ENCODE measurements at places on chromosomes 2 and 18.

- no peak for DNase-seq
Measured at GRCh38 chr2:240189686-240190085, 49.2 kb upstream of the OTOS start.

DNA sequence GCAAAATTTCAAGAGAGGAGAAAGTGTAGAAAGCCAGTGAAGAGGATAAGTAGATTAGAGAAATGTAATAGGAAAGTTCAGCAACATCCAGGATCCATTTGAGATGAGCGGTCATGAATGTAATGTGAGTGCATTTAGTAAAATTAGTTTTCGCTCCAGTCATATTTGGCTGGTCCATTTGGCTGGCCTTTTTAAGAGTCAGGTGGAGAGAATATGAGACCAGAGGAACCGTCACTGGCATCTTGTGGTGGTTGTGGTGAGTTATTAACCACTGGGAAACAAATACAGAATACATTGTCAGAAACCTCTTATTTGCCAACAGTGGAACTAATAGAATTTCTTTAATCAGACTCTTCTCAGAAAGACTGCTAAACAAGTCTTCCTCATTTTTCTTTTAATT, 1064.3 kb upstream of the CDH2 start:
- no peak for DNase-seq

DNA sequence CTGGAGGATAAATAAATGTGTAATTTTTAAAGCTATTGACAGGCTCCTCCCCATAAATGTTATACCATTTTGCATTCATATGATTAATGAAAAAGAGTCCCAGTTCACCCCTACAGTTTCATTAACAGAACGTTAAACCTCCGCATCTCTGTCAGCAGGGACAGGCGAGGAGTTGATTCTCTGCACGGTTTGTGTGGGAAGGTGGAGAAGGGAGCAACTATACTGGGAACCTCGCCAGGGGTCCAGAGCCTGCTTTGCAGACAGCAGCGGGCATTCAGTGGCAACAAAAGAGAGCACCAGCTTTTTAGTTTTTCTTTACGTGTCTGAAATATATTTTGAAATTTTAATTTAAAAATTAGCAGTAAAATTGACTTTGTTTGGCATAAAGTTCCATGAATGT, 101.4 kb downstream of the FARSB start:
- DNase-seq = no peak

DNA sequence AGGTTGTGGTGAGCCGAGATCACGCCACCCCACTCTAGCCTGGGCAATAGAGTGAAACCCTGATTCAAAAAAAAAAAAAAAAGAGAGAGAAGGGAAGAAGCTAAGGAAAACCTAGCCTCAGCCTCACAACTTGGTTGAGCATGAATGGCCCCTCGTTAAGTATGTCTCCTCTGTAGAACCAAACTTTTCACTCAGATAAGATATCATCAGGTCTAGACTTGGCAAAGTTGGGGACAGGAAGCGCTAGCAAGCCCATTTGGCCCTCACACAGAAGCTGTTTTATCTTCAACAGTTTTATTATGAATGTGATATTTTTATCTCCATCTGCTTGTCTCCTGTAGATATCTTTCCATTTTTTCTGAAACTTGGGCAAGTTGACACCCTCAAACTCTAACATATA, 3.5 kb upstream of the ASXL2 start:
- no peak for DNase-seq

GRCh38 chr2:232652505-232652851, 19.1 kb downstream of the EFHD1 start:
- DNase-seq = no peak

DNA sequence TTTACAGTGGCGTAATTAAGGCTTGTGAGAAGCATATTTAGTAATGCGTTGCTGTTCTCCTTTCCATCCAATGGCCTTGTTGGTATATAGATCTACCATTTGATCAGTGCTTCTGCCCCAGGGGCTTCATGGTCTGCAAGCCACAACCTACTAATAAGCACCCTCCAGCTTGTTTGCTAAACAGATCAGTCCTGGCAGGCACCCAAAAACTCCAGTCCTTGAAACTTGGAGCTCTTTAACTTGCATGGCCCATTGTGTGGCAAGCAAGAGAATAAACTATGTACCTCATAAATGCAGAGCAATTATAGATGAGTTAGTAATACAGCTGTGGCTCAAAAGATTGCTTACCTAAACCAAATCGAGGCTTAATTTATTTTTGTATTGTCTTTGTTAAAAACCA, 158.5 kb downstream of the FTCDNL1 start:
- DNase-seq = no peak

DNA sequence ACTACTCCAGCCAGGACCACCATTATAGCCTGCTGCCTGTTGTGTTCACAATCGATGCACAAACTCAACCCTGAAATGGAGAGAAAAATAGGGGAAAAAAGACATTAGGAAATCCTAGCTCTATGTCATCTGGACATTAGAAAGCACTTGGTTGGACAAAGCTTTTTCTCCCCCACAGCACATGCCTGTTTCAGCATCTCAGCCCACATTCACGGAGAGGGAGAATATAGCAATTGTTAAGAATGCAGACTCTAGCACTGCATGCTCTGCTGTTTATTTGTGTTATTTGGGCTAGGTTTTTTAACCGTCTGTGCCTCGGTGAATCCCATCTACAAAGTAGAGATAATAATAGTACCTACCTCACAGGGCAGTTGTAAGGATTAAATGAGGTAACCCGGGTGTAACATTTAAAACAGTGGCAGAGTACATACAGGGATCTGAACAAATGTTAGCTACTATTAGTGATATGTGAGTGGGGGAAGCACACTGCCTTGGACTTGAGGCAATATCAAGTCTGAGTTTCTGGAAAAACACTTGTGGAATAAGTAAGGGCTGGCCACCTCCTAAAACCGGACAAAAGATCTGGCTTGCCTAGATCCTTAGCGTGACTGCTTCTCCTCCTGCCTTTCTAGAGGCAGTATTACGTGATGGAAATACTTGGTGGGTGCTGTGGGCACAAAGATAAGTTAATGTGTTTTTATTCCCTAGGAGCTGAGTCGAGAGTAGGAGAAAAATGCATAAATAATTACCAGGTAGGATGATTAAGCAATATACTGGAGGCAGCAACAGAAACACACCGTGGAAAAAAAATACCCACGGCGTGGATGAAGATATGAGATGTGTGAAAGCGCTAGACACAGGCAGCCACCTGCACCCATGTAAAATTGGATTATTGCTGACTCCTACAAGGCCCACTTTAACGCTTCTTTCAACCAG, 1.0 kb upstream of the PPP1CB start:
- no peak for DNase-seq

- no peak for DNase-seq
Measured at GRCh38 chr2:75853436-75853835, 142.7 kb upstream of the GCFC2 start.

DNA sequence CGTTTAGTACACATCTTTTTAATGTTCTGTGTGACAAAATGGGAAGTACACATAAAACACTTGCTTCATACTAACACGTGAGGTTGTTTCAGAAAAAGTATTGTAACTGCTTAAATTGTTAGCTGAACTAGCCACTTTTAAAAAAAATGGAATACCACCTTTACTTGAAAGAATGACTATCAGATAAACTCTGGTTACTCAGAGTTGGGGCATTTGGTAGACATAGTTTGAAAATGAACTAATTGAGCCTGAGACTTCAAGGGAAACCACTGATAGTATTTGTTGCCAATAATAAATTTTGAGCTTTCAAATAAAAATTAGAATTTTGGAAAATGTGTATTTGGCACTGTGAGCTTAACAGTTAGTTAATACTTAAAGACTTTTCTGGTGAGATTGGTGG, 103.0 kb upstream of the FBXO11 start:
- no peak for DNase-seq

DNA sequence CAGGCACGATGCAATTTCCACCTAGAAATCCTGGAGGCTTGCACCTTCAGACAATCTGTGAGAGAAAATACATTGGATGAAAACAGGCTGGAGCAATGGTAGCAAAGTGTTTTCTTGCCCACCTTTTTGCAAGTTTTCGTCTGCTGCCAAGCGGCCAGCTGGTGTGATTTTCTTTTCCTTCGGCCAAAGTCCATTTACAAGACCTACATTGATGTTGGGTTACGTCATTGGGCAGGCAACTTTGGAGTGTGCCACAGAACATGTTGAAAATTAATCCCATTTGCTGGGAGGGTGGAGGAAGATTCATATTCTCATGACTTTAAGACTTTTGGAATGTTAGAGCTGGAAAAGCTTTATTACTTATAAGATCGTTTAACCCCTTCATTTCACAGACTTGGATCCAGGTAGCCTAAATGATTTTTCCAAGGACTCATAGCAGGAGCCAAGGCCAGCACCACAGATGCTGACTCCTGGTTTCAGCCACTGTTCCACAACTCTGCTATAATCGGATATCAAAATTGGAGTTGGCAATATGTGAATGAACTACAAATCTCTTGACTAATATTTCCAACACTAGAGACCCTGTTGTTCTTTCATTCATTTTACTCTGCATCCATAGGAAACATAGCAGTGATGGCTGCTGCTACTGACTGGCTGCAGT, 352.1 kb downstream of the RND3 start:
- no peak for DNase-seq

- no peak for DNase-seq
Measured at GRCh38 chr18:59904011-59904601, 4.3 kb downstream of the PMAIP1 start.

- no peak for DNase-seq
Measured at GRCh38 chr18:62919109-62919838, 203.9 kb downstream of the PHLPP1 start.

DNA sequence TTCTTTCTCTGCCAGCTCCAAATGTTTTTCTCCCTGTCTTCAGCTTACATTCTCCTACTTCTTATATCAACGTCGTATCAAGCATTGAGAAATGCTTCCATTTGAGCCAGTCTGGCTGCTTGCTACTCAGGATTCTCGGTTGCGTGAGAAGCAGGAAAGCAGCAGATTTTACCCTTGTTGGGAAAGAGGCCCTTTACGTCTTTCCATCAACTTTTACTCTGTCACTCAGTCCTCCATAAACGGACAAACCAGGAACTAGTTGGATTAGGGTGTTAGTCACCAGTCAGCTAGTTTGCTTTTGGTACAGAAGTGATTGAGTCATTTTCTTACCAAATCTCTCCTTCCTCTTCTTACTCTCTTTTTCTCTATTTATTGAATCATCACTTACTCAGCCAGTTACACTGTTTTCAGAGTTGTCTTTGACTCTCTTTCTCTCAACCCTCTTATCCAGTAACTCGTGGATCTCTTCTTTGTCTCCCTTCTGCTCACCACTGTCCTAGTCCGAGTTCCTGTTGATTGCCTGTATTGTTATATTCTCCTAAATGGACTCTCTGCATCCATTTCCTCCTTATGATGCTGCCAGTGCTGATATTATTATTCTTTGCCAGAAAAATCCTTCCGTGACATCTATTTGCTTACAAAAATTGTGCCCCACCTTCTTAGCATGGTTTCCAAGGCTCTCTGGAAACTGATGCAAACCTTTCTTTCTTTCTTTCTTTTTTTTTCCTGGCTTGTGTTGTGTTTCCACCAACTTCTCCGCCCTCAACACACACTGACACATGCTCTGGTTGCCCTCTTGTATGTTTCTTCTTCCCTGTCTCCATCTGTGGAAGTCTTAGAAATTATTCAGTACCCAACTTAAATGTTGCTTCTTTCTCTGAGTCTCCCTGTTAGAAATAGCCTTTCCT, 61.5 kb downstream of the VRK2 start:
- DNase-seq = no peak

DNA sequence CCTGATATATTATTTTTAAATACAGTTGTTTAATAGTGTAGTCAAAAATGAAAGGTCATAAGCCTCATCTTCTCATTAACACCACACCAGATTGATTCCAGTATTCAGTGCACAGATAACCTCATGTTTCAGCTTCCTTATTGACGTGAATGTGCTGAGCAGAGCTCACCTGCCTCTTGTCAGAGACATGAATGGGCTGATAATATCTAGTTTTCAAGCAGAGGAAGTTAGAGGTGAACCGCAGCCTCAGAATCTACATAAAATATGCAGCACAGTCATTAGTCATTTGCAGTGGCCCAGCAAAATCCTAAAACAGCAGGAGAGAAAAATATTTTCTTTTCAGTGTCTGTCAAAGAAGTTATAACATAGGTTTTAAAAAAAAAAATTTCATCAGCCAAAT, 216.2 kb downstream of the GBX2 start:
- DNase-seq = no peak

DNA sequence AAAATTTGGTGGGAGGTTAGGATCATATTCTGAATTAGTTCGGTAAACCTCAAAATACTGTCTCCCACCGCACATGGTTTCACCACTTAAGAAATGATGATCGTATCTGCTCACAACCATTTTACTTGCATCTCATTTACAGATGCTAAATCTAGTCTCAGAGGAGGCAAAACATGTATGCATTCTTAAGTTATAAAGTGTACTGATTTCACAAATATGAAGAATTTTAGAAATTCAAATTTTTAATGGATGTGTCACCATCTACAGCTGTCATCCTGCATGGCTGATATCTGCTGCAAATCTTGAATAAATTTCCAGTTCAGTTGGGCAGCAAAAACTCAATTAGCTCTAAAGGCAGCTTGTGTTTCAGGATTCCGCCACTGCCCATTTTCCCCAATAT, 243.3 kb upstream of the KCNJ3 start:
- DNase-seq = no peak

DNA sequence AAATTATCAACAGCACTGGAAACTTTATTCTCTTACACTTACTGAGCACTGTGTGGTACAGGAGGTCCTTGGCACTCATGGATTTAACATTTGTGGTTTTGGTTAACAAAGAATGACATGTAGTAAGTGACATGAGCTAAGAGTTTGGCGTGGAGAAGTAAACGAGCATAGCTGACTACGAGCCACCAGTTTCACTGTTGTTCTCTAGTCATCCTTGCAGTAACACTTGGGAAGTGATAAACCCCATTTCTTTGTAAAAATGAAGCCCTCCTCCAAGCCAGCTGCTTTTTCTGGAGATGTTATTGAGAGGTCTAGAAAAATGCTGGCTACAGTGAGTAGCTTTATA, 32.7 kb downstream of the QPCT start:
- no peak for DNase-seq

DNA sequence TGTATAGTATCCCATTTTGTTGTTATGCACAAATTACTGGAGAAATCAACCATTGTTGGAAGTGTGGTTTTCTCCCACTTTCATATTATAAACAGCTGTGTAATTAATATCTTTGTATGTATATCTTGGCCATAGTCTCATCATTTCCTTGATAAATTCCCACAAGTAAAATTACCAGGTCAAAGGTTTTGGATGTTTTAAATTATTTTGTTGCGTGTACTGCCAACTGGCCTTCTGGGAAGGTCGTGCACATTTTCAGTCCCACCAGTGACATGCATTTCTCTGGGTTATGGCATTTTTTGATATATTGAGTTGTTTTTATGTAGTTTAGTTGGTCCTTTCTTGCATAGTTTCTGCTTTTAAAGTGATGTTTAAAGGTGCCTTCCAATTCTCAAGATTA, 41.5 kb downstream of the TSHZ1 start:
- DNase-seq = no peak

DNA sequence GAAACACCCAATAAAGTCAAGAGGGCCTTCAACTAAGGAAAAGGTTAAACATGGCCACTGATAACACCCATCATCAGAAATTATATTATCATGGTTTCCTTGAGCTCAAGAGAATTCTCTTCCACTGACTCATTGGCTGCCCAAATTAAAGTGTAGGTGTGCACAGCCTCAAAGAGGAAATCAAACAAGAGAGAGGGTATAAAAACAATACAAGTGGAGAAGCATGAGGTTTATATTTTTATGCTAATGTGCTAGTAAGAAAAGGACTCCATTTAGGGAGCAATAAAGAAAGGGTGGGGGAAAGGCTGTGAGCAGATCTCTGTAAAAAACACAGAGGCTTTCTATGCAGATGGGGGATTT, 168.8 kb upstream of the VRK2 start:
- DNase-seq = no peak
